Activated CD8-positive, alpha-beta T cell treated with anti-CD3 and anti-CD28 coated beads for 36 hours (primary cell): ENCODE measurements at places on chromosomes 3 and 15. TPM values are rescaled to one million over a fixed set of nuclear protein-coding genes. Genes with fewer than 3 reads are reported as not detected.

The FBXW12 gene
- not detected for total RNA-seq

The ACTL6A gene
- 87.1 TPM for total RNA-seq

The TXNRD3 gene
- total RNA-seq, result 4.5 TPM

The CACNA2D3 gene
- total RNA-seq, result not detected

The HDGFL3 gene
- total RNA-seq, result 31.1 TPM

- H3K36me3 ChIP-seq, result peaks cover 8% of the 10 kb centered on the region
- H3K27me3 ChIP-seq, result no peaks in the 10 kb centered on the region
- DNase-seq, result no peak
- no peak overlapping the region for H3K27ac ChIP-seq
These were observed 131.6 kb downstream of the CHCHD6 start for GRCh38 chr3:126835472-126836219.

DNA sequence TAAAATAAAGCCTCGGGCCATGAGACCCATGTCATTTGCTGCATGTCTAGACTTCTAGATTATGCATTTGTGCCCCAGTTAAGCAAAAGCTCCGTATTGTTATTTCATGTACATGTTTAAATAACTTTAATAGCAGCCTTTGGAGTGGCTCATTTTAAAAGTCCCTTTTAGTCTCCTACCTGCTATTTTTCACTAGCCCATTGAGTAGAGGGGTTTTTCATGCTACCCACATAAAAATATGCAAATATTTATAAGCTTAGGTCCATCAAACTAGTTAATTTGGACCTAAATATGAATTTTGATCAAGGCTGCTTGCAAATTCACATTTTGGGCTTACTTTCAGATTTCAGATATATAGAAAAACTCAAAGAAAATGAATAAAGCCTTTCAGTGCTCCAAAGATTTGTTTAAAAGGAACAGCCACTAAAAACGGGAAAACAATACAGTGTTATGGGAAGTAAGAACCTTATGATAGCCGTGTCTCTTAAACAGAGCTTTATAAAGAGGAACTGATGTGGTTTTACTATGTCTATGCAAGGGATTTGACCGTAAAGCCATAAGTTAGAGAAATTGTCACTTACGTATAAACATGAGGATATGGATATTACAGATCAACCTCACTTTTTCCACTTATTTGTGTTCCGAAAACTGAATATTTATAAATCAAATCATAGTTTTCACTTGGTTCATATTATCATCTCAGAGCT, 30.0 kb downstream of the FILIP1L start:
- peaks cover 7% of the 10 kb centered on the region for H3K36me3 ChIP-seq
- H3K4me3 ChIP-seq, result no peak overlapping the region
- DNase-seq, result no peak
- H3K27ac ChIP-seq, result no peak overlapping the region

- no peak overlapping the region for H3K27ac ChIP-seq
- DNase-seq, result peak; percentile 66
- peaks cover 6% of the 10 kb centered on the region for H3K27me3 ChIP-seq
- H3K36me3 ChIP-seq, result no peaks in the 10 kb centered on the region
- H3K4me1 ChIP-seq, result peaks cover 6% of the 10 kb centered on the region
These were observed 45.8 kb upstream of the TRA2B start for GRCh38 chr3:185983495-185984141.

DNA sequence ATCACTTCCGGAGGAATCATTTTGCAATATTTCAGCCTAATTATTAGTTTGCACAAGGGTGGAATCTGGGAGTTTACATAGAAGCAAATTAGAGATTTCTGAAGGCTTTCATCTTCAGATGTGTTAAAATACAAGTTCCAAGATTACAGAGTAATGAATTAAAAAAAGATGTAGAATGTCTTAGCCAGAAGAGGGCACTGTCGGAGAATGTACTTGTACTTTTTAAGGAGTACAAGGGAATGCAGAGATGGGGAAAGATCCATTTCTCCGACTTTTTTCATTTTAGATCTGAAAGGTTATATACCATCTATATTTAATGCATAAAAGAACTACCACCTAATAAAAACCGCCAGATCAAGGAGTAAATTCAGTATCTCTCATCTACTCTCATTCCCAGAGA, 43.1 kb upstream of the WDR5B start:
- H3K27me3 ChIP-seq, result no peaks in the 10 kb centered on the region
- H3K36me3 ChIP-seq, result peaks cover 22% of the 10 kb centered on the region
- no peak overlapping the region for H3K27ac ChIP-seq
- no peak for DNase-seq

GRCh38 chr3:134464064-134464688, 21.6 kb downstream of the ANAPC13 start:
- no peaks in the 10 kb centered on the region for H3K4me1 ChIP-seq
- H3K36me3 ChIP-seq, result no peaks in the 10 kb centered on the region
- no peak for DNase-seq
- H3K27me3 ChIP-seq, result peaks cover 9% of the 10 kb centered on the region

DNA sequence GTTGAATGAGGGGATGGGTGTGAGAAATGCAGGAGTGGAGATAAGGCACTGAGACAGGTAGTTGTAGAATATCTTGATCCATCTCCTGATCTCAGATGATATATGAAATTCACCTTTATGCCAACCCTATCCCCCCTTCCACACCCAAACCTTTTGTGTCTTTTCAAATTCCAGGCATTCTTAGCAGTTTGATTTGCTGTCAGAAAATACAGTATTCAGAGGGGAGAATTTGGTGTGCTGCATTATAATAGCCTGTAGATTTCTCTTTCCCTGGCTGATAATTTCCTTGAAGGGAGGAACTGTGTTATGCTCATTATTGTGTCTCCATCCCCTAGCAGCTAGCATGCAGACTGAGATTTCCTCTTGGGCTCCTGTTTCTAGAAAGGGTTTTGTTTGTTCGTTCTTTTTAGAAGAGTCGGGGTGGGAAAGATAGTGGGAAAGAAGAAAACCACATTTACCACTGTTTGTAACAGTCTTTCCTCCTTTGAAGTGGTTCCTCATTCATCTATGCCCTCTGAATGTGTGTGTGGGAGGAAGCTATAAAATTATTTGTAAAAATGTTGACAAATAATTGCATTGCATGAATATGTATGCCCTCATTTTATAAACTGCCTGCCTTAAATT, 373.4 kb downstream of the DIPK2A start:
- H3K27ac ChIP-seq, result no peak overlapping the region
- peaks cover 3% of the 10 kb centered on the region for H3K27me3 ChIP-seq
- no peak overlapping the region for H3K4me3 ChIP-seq
- H3K4me1 ChIP-seq, result no peaks in the 10 kb centered on the region
- DNase-seq, result no peak

GRCh38 chr3:108838436-108838835, 15.8 kb downstream of the TRAT1 start:
- H3K4me3 ChIP-seq, result peak overlapping the region; percentile 15
- H3K4me1 ChIP-seq, result peaks cover 82% of the 10 kb centered on the region
- H3K27ac ChIP-seq, result peak overlapping the region; percentile 91
- H3K36me3 ChIP-seq, result peaks cover 19% of the 10 kb centered on the region
- DNase-seq, result peak; percentile 74
- no peaks in the 10 kb centered on the region for H3K27me3 ChIP-seq

DNA sequence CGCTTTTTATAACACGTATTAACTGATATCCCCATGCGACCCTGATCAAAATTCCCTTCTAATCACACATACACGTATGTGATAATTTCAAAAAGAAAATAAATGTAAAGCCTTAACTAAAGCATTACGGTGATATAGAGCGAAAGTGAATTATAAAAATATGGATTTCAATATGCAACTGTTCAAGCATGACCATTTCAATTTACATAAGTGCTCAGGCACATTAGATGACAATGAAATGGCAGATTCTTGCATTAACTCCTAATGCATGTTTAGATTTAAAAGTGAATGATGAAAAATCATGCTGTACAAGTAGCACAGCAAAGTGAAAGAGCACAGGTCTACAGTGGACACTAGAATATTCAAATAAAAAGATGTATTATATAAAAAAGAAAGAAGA, 140.1 kb downstream of the MYLK start:
- H3K27ac ChIP-seq, result no peak overlapping the region
- H3K4me1 ChIP-seq, result no peaks in the 10 kb centered on the region
- no peak overlapping the region for H3K4me3 ChIP-seq

DNA sequence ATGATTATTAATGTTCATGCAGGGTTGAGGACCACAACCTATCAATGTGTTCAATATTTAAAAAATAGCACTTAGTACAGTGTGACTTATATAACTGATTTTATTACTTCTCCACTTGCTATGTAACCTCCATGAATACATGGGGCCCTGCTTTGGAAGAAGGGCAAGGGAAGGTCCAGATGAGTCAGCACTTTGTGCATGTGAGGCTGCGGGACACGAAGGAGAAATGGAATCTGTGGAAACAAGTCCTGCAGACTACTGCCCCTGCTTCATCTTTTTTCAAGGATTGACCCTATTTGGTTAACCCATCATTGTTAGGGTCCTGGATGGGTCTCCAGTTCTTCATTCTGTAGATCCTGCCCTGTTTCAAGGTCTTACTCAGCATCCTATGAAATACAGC, 1.6 kb downstream of the NXPE3 start:
- no peak for DNase-seq
- H3K4me3 ChIP-seq, result peak overlapping the region; percentile 85
- no peaks in the 10 kb centered on the region for H3K27me3 ChIP-seq
- H3K27ac ChIP-seq, result peak overlapping the region; percentile 56
- peaks cover 31% of the 10 kb centered on the region for H3K36me3 ChIP-seq

- H3K4me3 ChIP-seq, result no peak overlapping the region
- no peaks in the 10 kb centered on the region for H3K36me3 ChIP-seq
- no peaks in the 10 kb centered on the region for H3K4me1 ChIP-seq
- no peak overlapping the region for H3K27ac ChIP-seq
These were observed 1186.7 kb upstream of the EPHA6 start for GRCh38 chr3:95627697-95628096.

- H3K27me3 ChIP-seq, result peaks cover 2% of the 10 kb centered on the region
- H3K4me1 ChIP-seq, result no peaks in the 10 kb centered on the region
These were observed 40.3 kb upstream of the SCN5A start for GRCh38 chr3:38689774-38690173.

DNA sequence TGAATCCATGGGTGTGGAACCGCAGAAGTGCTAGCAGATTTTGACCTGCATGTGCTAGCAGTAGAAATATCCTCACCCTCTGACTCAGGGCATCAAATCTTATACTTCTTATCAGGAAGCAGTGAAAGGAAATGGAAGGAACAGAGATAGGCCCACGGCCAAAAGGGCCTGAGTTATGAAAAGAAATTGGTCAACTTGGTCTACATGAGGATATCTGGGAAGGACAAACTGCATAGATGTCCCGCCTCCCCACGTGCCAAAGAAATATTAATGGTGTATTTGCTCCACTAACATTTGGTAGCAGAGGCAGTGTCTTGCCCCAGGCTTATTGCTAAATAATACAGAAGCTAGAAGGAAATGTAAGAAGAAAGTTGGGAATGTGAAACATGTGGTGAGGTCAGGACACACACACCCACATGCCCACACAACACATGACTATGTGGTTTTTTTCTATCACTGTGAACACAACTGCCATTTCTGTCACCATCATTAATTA, 93.6 kb upstream of the COL8A1 start:
- no peak overlapping the region for H3K27ac ChIP-seq
- H3K36me3 ChIP-seq, result no peaks in the 10 kb centered on the region
- no peak for DNase-seq
- peaks cover 9% of the 10 kb centered on the region for H3K4me1 ChIP-seq
- no peaks in the 10 kb centered on the region for H3K27me3 ChIP-seq

DNA sequence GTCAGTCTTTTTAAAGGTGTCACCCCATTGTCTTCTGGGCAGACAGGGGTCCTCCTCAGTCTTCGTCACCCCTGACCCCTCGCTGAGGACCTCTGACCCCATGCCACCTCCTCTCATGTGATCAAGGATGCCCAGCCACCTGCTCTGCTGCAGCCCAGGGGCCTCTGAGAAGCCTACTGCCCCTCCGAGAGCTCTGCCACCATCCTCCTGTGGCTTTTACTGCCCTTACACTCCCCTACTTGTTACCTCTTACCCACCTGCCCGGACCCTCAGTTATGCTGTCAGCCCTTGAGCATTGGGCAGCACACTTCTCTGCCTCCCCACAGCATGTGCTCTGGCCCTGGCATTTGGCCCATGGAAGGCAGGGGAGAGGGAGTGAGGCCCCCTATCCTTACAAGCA, 123.2 kb downstream of the LRRK1 start:
- H3K27ac ChIP-seq, result no peak overlapping the region
- no peaks in the 10 kb centered on the region for H3K36me3 ChIP-seq
- H3K4me1 ChIP-seq, result no peaks in the 10 kb centered on the region
- peaks cover 26% of the 10 kb centered on the region for H3K27me3 ChIP-seq
- no peak for DNase-seq

DNA sequence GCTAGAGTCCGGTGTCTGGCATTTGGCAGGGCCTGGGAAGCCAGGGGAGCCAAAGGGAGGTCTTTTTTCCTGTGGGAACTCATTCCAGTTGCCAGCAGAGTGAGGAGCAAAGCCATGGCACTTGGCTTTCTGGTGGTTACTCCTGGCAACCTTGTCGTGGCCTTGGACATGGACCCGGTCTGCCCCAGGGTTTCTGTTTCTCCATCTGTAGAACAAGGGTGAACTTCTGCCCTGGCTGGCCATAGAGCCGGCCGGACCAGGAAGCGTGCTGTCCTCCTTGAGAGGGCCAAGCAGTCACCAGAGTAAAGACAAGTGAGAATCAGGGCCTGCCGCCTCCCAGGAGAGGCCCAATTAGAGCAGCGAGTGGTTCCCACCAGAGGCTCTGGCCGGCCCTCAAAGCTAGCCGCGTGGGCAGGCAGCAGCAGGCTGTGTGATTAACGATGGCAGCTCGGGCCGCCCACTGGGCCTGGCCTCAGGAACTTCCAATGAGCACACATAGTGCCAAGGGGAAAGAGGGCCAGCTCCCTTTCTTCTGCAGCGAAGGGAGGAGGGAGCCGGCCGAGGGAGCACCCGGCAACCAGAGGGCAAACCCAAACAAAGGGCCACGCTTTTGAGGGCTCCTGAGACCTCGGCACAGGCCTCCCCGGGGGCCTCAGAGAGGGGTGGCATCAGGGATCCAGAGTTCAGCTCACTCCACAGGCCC, 29.1 kb upstream of the ELP6 start:
- peaks cover 4% of the 10 kb centered on the region for H3K27me3 ChIP-seq
- DNase-seq, result no peak
- H3K4me1 ChIP-seq, result peaks cover 5% of the 10 kb centered on the region
- no peak overlapping the region for H3K4me3 ChIP-seq
- H3K36me3 ChIP-seq, result no peaks in the 10 kb centered on the region
- no peak overlapping the region for H3K27ac ChIP-seq

DNA sequence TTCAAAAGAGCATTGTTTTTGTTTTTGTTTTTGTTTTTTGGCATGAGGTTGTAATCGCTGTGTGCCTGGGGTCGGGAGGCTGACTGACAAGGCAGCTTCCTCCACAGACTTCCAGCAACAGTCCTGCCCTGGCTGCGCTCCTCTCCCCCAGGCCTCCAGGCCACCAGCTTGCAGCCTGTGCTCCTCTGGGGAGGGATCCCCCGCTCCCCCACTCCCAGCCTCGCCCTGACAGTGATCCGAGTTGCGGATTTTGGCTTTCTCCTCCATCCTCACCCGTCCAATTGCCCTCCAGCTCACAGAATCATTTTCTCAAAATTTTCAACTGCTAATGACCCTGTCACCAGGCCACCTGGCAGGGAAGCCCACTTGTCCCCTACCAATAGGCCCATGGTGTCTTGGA, 36.5 kb upstream of the PCSK6 start:
- H3K27ac ChIP-seq, result no peak overlapping the region
- no peaks in the 10 kb centered on the region for H3K36me3 ChIP-seq

- H3K36me3 ChIP-seq, result no peaks in the 10 kb centered on the region
- no peak for DNase-seq
- H3K4me3 ChIP-seq, result no peak overlapping the region
- H3K27me3 ChIP-seq, result no peaks in the 10 kb centered on the region
- H3K4me1 ChIP-seq, result peaks cover 7% of the 10 kb centered on the region
- no peak overlapping the region for H3K27ac ChIP-seq
These were observed 7.5 kb upstream of the PHLDB2 start for GRCh38 chr3:111851511-111851954.

- no peaks in the 10 kb centered on the region for H3K4me1 ChIP-seq
- peaks cover 14% of the 10 kb centered on the region for H3K27me3 ChIP-seq
- DNase-seq, result no peak
These were observed 24.1 kb upstream of the SLC6A1 start for GRCh38 chr3:10968401-10968800.
